ENCODE measurements at places on chromosomes 1 and 21.

DNA sequence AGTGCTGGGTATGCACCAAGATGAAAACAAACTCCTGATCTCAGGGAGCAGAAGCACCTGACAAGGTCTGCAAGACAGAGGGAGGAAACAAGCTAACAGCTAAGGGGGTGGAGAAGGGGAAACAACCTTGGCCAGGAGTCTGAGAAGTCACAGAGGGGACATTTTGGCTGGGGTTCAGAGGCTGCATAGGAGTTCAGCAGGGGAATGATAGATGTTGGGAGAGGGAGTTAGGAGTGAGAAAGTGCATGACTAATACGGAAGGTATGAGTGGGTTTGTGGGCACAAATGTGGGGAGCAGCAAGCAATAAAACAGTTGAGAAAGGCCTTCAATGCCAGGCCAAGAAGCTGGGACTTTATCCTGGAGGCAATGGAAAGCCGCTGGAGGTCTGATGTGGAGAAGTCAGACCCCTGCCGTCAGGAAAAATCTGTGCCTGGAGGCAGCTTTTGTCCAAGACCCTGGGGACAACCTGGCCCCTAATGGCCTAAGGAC, 16.4 kb downstream of the EPHA2 start:
- no peak for DNase-seq

DNA sequence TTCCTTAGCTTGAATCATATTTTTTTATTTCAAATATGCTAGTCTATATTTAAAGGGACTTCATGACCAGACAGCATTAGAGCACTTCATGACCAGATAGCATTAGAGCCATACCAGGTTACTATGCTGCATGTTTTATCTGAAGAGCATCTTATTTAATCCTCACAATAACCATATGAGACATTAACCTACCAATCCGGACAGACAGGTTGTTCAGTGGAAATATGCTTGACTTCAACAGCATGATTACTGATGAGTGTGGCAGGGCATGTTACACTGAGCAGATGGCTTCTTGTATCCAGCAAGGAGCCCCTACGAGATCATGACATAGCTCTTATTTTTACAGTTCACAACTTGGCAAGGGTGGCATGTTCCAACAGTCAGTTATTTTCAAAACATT, 85.0 kb upstream of the KCTD3 start:
- no peak for DNase-seq

GRCh38 chr1:200299571-200299970, 110.3 kb downstream of the ZNF281 start:
- no peak for DNase-seq

DNA sequence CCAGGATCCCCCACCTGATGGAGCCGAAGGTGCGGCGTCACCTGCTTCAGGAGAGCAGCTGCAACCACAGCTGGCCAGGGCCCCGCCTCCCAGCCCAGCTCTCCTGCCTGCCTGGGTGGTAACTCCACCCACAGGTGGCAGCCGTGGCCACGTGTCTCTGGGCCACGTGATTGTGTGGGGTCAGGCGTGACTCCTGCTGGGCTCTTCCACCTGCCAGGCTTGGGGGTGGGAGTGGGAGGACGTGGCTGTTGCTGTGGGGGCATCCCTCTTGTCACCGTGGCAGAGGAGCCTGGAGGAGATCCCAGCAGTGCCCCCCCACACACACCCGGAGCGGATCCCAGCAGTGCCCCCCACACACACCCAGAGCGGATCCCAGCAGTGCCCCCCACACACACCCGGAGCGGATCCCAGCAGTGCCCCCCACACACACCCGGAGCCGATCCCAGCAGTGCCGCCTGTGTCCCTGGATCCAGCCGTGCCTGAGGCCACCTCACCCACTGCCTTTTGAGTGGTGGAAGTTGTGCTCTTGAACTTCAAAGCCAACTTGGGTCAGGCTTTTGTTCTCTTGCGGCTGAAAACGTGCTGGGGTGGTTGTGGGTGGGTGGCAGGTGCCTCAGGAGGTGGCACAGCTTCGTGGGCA, 32.2 kb downstream of the POFUT2 start:
- no peak for DNase-seq

- DNase-seq, result no peak
These were observed 403.0 kb downstream of the SRGAP2C start for GRCh38 chr1:121587777-121588176.

GRCh38 chr1:232287676-232288569, 342.0 kb downstream of the SIPA1L2 start:
- no peak for DNase-seq

- no peak for DNase-seq
These were observed 33.7 kb downstream of the RTCA start for GRCh38 chr1:100299521-100300222.

- no peak for DNase-seq
These were observed 8.6 kb downstream of the IL22RA1 start for GRCh38 chr1:24134376-24134775.

DNA sequence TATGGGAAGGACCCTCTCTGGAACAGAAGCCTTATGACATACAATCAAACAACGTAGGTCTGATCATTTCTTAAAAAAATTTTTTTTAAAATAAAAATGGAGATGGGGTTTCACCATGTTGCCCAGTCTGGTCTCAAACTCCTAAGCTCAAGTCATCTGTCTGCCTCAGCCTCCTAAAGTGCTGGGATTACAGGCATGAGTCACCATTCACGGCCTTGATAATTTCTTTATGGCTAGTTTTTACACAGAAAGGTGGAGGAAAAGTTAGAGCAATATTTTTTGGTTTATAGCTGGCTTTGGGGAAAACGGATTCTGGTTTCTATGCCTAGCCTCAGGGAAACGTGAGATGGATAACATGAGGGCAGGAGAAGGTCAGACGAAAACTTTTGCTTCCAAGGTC, 70.0 kb upstream of the B3GALT5 start:
- no peak for DNase-seq

DNA sequence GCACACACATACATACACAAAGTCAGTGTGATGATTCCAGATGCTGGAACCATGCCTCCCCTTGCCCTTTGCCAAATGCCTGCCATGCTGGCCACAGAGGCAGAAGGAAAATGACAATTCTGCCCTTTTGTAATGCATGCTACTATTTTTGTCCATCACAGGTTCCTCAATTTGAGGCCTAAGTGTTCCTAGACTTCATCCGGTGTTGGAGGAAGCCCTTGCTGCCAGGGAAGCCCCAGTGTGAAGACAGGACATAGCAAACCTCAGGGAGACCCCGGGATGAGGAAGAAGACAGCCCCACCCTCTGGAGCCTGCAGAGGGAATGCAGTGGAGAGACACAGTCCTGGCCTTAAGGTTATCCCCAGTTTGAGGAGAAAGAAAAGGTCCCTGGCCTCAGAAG, 14.4 kb downstream of the PRR9 start:
- no peak for DNase-seq

DNA sequence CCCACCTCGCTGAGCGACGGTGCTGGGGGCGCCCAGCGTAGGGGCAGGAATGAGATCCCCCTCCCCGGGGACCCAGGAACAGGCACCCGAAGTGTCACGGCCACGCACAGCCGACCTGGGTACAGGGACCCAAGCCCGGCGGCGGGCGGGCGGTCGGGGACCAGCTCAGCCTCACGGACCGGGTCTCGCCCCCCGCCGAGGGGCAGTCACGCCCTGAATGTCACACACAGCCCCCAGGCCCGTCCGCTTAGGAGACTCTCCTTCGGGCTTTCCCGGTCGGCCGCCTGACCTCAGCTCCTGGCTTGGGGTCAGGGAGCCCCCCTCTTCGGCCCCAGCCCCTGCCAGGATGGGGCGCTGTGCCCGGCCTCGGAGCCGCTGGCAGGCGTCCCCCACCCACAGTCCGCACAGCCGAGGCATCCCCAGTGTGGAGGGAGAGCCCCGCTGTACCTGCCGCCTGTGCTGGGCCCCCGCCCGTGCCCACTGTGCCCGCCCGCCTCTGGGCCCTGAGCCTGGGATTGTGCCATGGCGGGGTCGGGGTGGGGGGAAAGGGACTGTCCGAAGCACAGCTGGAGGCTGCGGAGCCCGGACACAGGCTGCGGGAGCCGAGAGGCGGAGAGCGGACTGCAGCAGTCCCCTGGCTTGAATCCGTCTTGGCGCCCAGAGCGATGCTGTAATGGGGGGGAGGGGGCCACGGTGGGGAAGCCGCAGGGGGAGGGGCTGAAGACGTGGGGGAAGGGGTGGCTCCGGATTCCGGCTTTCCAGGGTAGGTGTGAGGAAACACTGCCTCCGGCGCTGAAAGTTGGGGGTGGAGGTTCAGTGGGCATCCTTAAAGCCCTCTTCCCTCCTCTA, 627 bp upstream of the DLGAP3 start:
- peak; percentile 17 for DNase-seq

DNA sequence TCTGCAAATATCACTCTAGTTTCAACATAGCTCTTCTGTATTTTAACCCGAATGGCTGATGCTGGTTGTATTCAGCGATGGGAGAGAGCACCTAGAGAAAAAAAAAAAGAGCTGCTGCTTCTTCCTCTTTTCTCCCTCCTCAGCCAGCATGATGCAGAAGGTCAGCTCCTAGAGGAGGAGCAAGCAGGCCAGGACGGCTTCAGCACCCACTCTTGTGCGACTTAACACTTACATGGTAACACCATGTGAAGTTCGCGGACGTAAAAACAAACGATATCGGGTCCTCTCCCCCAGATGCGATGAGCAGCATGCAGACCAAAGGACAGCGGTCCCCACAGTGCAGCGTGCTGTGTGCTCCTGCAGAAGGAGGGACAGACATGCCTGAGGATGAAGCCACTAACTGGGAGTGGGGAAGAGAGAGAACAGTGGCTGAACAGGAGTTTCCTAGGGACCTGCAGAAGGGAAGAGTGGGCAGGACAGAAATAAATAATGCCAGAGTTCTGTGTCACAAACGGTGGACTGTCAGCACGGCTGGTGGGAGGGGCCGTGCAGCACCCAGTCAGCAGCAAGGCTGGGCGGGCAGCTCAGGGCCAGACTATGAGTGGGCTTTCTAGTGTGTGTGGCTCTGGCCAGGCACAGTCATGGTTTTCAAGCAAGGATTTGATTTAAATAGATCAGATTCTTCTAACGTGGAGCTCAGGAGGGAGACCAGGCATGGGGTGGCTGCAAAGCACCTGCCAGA, 11.4 kb upstream of the B3GALT5 start:
- no peak for DNase-seq

DNA sequence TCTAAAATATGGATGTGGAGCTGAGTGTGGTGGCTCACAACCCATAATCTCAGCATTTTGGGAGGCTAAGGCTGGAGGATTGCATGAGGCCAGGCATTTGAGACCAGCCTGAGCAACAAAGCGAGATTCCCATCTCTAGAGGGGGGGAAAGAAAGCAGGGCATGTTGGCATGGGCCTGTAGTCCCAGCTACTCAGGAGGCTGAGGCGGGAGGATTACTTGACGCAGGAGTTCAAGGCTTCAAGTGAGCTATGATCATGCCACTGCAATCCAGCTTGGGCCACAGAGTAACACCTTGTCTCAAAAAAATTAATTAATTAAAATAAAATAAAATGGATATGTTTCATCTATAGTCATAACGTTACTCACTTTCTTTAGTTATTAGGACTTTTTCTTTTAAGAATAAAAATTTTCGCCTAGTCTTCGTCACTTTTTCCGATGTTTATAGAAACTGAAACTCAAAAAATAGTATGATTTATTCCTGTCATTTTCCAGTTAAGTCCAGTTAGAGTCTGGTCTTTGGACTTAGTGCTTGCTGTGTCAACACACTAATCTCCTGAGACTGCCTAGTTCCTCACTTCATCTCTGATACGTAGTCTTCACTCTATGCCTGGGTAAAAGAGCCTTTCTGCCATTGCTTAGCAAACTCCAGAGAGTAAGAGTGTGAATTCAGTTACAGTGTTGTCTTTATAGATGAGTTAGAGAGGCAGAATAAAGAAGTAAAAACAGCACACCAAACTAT, 28.0 kb downstream of the IARS2 start:
- no peak for DNase-seq

DNA sequence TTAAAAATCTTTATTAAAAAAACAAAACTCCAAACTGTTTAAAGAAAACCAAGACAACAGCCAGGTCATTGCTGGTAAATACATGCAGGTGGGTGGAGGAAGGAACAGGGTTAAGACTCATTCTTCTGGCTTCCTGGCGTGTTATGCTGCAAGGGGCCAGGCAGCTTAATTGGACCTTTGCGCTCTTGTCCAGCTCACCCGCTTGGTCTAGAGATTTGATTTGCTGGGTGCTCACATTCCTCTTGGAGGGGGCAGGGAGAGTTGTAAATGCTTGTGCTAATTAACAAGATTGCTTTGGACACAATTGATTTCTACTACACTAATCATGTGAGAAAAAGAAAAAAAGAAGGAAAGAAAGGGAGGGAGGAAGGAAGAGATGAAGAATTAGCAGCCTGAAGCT, 10.5 kb downstream of the CEP104 start:
- no peak for DNase-seq

- no peak for DNase-seq
These were observed 675.1 kb upstream of the ADGRL2 start for GRCh38 chr1:81125672-81126071.

- DNase-seq, result no peak
These were observed 36.5 kb downstream of the GALNT2 start for GRCh38 chr1:230103306-230104173.

GRCh38 chr1:43686801-43687200, 20.5 kb upstream of the ST3GAL3 start:
- DNase-seq, result no peak

DNA sequence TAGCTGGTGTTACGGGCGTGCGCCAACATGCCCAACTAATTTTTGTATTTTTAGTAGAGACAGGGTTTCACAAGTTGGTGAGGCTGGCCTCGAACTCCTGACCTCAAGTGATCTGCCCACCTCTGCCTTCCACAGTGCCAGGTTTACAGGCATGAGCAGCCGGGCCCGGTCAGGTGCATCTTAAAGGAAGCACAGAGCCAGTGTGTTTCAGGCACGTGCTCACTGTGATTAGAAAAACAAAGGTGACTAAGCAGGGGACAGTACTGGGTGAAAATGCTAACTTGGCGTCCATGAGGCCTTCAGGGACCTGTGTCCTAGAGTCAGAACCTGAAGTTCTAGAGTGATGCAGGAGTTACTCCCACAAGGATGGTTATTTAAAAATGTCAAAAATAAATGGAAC, 60.0 kb upstream of the GJA8 start:
- no peak for DNase-seq

GRCh38 chr1:232999956-233000625, 49.7 kb downstream of the NTPCR start:
- no peak for DNase-seq

DNA sequence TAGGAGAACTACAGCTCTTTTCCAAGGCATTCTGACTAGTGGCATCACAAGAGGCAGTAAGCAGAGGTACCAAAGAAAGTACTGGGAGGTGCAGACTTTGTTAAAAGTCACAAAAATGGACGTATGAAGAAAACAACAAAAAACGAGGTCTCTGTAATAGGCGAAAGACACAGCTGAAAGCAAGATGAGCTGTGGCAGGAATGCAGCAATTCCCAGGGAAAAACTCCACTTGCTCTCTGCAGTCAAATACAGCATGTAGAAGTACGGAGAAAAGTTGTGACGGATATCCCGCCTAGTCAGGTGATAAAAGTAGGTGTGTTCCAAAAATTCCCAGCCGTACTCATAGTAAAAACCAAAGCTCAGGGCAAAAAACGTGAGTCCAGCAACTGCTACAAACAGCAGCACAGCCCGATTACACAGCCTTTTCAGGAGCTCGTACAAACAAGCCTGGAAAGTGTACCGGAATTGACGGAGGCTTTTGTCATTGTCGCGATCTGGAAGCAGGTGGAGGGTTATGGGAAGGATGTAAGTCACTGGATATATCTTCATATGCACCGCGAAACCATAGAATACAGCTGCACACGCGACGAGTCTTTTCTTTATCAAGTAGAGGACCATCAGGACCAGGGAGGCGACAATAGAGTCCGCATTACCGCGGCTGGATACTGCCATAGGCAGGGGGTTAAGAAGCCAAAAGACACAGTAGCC, 979 bp downstream of the PIGM start:
- peak; percentile 28 for DNase-seq

All from HAP-1 (cell line).